Brain microvascular endothelial cell (primary cell): ENCODE measurements at places on chromosomes 6 and 20.

DNA sequence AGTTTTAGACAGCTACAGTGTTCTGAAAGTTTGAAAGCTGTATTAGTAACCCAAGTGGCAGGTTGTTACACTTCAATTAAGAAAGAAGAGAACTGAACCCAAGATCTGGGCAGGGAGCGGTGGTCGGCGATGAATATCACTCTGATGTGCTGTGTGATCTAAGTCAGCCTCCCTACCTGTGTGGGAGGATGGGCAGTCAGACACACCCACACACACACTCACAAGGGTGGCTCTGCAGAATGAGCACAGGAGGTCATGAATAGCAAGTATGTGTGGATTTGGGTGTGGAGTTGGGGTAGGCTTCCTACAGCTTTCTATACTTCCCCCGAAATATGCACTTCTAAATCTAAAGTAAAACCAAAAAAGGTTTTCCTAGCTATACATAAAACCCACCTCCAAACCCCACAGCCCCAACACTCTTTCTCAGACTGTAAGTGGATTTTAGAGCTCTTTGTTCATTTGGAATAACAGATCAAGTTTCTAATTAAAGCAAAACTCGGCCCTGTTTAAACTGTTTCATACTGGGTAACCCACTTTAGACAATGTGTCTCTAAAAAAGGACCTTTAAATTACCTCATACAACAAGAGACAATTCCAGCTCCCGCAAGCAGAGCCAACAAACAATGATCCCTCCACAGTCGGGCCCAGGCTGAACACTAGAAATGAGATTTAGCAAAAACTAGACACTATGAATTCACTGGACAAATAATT, 19.4 kb downstream of the TNFRSF21 start:
- no peak for DNase-seq

DNA sequence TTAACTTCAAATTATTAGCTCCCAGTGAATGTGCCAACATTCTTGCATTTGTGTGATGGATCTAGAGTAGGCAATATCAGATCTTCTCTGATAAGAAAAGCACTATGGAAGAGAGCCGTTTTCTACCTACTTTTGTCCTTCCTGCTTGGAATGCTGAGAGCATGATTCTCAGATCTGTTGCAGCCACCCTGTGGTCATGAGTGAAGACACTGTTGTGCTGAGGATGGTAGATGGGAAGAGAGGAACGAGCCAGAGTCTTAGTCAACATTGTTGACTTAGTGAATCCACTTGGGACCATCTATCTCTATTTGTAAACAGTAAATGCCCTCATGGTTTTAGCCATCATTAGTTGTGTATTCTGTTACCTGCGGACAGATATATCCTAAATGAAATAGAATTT, 202.6 kb downstream of the CD109 start:
- no peak for DNase-seq

GRCh38 chr20:63503524-63503923, 4.6 kb upstream of the EEF1A2 start:
- no peak for DNase-seq

GRCh38 chr6:90586546-90586835, 381 bp downstream of the MAP3K7 start:
- DNase-seq = peak; percentile 2

DNA sequence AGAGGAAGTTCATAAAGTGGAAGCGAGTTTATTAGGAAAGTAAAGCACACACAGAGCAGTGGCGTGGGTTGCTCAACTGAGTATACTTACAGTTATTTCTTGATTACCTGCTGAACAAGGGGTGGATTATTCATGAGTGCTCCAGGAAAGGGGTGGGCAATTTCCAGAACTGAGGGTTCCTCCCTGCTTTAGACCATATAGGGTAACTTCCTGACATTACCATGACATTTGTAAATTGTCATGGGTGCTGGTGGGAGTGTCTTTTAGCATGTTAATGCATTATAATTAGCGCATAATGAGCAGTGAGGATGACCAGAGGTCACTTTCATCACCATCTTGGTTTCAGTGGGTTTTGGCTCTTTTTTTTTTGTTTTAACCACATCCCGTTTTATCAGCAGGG, 29.8 kb downstream of the PDYN start:
- DNase-seq = no peak

DNA sequence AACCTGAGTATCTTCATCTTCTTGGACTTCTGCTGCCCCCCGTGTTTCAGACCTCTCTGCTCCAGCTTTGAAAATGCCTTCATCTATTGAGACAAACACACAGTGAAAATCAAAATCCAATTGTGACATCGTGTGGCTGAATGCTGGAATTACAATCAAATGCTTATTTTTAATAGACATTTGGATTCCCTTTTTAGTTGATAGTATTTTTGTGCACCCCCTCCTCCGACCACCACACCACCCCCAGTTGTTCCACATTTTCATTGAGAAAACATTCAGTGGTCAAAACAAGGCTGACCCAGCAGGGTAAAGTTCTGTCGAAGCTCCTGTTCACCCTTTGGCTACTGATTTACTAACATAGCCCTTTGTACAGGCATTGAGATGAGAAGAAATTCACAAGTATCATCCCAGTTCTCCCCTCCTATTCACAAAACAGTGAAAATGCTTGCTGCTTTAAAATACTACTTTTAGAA, 79.0 kb downstream of the NRSN1 start:
- DNase-seq = peak; percentile 41

GRCh38 chr20:16337707-16338106, 235.5 kb downstream of the KIF16B start:
- DNase-seq = no peak

DNA sequence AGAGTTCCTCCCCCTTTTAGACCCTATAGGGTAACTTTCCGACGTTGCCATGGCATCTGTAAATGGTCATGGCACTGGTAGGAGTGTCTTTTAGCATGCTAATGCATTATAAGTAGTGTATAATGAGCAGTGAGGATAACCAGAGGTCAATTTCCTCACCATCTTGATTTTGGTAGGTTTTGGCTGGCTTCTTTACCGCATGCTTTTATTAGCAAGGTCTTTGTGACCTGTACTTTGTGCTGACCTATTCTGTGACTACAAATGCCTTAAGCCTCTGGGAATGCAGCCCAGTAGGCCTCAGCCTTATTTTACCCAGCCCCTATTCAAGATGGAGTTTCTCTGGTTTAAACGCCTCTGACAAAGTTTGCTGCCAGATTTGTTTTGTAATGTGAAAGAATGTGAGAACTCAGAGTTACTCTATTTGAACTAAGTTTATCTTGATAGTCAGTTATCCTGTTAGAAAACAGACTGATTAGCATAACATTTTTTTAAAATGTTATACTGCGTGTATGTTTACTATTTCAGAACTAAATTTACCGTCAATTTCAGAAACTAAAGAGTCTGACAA, 111.3 kb upstream of the PRSS16 start:
- DNase-seq = no peak

DNA sequence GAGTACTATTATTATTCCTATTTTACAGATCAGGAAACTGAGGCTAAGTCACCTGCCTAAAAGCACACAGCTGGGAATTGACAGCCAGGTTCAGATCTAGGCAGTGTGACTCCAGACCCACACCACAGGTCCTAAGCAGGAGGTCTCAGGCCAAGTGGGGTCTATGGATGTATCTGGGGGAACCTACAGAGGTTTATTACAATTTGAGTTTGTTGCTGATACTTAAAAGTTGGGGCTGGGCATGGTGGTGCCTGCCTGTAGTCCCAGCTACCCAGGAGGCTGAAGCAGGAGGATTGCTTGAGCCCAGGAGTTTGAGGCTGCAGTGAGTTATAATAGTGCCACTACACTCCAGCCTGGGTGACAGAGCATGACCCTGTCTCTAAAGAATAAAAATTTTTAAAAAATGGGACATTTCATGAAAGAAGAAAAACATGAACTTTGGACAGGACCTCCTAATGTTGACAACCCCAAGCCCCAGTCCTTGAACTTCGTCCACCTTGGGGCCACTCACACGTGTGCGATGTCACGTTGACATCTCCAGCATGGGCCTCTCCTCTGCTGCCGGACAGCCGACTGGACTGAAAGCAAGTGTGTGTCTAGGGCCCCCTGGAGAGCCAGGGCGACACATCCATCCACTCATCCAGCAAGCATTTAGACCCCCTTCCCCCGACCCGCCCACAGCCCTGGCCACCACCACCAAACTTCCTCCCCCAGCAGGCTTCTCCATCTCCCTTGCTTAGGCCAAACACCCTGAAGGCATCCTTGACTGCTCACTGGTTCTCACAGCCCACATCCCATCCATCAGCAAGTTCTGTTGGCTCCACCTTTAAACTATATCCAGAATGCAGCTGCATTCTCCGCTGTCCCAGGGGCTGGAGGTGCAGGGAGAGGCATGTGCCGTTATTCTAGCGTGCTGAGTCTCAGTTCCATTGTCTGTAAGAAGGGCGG, 40.0 kb downstream of the NOL4L start:
- peak; percentile 12 for DNase-seq

DNA sequence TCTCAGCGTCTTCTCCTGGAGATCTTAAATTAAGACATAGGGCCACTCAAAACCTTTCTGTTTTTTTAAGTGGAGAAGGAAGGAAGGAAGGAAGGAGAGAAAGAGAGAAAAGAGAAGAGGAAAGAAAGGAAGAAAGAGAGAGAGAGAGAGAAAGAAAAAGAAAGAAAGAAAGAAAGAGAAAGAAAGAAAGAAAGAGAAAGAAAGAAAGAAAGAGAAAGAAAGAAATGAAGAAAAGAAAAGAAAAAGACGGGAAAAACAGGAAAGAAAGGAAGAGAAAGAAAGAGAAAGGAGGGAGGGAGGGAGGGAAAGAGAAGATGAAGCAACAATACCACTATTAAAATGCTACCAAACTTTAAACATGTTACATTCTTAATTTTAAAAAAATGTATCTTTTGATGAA, 336.5 kb upstream of the ARID1B start:
- DNase-seq = no peak

- no peak for DNase-seq
These were observed 9.7 kb upstream of the NPEPL1 start for GRCh38 chr20:58682656-58683531.

DNA sequence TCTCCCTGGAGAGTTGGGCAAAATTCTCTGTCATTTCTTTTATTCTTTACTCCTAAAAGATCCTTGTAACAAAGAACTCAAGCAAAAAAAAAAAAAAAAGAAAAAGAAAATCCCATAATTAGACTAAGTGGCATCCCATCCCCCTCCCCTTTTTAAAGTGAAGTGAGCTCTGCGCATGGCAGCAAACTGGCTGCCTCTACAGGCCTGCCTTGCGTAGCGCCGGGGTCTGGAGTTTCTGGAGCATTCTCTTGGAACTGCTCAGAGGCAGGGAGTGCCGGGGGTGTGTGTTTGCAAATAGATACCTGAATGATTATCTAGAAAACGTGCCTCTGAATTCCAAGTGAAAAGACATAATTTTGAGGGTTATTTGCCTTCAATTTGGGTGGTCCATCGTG, 48.1 kb downstream of the FOXC1 start:
- no peak for DNase-seq

DNA sequence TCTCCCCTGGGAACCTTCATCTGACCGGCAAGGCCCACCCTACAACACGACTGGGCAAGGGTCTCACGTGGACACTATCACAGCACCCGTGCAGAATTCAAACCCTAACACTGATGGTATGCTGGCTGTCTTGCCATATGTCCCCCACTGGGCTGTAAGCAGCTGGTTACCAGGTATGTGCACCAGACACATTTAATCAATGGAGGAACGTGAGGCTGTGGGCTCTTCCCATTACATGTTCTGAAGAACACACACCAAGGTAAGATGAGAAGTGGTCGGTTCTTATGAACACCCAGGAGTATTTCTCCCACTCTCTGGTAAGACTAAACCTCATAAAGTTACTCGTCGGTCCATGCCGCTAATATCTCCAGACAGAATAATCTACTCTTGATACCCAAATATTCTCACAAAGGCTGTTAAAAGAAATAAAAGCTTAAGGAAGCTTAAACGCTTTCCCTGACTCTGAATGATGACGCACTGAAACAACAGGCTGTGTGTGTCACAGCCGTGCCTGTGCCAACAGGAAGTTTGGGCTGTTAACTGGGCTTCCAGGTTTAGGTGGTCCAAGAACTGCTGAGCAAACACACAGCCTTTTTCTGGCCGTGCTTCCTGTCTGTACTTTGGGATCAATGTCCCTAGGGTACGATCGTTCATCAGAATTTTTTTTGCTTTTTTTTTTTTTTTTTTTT, 75.3 kb downstream of the SLC23A2 start:
- peak; percentile 65 for DNase-seq

DNA sequence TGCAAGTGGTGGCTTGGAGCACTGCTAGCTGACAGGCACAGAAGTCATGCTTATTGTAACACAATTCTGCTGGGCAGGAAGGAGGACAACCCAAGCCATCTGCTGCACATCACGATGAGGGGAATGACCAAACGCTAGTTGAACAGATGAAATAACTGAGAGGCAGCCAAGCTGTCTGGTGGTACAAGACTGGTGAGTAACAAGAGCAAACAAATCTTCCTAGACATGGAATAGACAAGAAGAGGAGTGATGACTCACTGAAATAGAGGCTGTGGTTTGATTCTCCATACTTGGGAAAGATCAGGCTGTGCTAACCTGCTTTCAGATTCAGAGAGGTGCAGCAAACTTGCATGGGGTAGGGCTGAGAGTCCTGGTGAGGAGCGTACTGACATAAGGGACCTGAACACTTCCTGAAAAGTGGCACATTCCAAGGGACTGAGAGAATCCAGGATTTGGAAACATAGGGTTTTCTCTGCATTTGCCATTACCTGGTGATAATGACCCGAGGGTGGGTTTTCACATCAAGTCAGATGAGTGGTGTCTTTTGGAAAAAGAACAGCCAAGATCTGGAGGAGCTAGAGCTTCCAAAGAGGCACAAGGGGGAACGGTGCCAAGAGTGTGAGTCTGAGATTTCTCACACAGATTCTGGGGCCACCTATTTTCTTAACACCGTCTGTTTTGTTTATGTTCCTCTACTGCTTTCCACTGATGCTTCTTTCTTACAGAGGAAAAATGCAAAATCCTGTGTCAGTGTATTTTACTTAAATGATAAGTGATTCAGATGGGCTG, 60.0 kb downstream of the PRL start:
- peak; percentile 96 for DNase-seq

DNA sequence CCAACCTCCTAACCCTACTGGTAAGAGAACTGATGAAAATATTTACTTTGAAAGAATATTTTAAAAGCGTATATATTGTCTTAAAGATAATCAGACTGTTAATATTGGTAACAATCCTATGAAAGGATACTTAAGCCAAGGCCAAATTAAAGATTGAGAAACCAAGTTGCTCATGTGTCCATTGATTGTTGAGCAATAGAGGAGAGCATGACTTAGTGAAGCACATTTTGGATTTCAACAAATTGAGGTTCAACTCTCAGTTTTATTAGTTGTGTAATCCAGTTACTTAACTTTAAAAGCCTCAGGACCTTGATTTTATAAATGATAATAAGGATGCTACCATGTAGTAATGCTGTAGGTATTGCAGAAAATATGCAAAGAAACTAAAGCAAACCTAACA, 56.8 kb downstream of the PRL start:
- DNase-seq = no peak
